ENCODE measurements at places on chromosomes 3 and 15.

DNA sequence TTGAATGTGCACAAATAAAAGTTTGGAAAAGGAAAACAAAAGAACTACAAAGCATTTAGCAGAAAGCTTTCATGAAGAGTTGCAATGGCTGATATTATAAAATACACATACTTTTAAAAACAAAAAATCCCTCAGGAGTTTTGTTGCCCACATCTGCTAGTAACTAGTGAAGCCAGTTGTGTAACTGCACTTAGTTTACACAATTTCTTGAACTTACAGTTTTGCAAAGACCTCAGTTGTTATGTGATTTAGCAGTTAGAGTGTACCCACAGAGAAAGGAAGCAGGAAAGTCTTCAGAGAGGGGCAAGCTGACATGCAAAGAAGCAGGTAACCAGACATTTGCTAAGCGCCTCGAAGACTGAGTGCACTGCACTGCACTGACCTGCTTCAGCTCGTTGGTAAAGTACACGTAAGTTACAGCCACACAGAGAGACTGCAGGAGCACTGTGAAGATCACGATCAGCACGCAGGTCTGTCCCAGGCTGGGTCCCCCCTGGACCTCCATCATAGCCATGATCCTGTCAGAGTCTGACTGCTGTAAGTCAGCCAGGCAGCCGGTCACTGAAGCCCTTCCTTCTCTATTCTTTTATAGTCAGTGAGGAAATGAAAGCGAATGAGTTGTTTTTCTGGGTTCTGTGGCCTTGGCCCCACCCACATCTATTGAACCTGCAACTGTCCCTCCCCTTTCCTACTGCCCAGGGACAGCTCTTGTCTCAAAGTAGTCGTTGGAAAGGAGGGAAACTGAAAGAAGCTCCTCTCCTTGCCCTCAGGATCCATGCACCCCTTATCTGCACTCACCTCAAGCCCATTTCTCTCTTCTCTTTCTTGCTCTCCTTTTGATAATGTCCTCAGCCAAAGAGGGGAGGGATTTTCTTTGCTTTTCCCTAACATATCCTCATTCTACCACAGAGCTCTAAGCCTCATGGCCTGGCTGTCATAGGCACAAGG lies at the start of gene TNFSF10:
Gene TNFSF10, minus strand, starts transcription at position 560 of the 948 bp plus-strand sequence. Its CDS starts 46 bp downstream, at position 514.
- DNase-seq: peak; percentile 47

- no peak for DNase-seq
Measured at GRCh38 chr3:170211668-170212067, 10.6 kb upstream of the PRKCI start.

DNA sequence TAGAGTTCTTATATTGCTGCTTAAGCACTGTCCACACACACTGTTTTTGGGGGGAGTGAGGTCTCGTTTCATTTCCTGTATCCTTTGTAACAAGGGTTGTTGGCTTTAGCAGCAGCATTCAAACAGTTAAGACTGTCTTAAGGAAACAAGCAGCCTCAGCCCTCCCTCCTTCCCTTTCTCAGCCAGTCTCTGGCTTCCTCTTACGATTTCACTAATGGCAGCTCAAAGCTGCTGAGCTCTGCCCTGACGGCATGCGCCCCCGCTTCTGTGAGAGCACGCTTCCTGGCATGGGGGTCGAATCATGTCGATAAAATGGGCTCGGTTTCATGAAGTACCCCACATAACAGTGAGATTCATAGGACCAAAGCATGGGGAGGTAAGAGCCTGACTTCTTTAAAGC lies 105.0 kb downstream of the KLHL25 start:
- DNase-seq: peak; percentile 52

DNA sequence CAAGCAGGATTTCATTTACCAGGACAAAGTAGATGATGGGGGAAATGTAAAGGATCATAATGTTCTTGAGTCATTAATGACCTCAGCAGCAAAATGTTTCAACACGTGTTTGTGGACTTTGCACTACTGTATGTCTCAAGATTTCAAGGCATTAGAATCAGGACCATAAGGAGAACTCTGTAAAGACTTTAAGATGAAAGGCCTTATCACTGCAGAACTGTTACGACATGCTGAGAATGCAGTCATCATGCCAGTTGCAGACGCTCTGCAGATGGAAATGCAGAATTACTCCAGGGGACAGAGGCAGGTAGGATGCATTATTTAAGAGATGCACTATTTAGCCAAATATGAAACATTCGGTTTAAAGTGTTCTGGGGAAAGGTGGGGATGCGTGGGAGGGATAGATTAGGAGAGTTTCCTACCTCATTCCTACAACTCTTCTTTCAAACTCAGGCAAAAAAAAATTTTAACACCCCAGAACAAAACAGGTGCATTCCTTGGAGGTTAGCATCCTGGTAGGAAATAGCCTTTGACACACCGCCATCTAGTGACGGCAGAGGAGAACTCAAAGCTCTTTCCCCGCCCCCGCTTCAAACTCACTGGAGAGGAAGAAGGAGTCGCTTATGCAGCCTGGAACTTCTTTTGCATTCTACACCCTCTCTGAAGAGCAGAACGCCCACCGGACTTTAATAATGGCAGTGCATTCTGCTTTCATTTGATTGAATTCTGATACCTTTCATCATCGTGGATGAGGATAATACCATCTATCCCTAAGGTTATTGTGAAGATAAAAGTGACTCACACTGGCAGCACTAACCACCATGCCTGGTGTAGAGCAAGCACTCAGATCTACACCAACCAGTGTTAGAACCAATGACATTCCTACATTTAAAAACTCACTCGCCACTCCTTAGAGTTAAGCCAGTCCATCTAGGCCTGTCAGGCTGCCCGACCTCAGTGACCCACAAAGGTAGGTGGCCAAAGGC lies 43.1 kb upstream of the TOPAZ1 start:
- DNase-seq: peak; percentile 57

GRCh38 chr15:53312707-53313106 lies 446.8 kb downstream of the WDR72 start:
- DNase-seq: no peak

GRCh38 chr3:58642846-58643245 lies 23.7 kb downstream of the FAM3D start:
- no peak for DNase-seq

GRCh38 chr3:9778143-9779074 lies 8.7 kb upstream of the CAMK1 start:
- peak; percentile 48 for DNase-seq

DNA sequence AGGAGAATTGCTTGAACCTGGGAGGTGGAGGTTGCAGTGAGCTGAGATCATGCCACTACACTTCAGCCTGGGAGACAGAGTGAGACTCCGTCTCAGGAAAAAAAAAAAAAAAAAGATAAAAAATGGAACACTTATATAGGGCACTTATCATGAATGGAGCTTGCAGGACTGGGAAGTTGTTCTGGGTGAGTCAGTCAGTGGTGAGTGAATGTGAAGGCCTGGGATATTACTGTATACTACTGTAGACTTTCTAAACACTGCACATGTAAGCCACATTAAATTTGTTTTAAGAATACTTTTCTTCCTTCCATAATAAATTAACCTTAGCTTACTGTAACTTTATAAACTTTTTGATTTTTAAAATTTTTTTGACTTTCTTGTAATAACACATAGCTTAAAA lies 59.8 kb downstream of the SFMBT1 start:
- DNase-seq: no peak

DNA sequence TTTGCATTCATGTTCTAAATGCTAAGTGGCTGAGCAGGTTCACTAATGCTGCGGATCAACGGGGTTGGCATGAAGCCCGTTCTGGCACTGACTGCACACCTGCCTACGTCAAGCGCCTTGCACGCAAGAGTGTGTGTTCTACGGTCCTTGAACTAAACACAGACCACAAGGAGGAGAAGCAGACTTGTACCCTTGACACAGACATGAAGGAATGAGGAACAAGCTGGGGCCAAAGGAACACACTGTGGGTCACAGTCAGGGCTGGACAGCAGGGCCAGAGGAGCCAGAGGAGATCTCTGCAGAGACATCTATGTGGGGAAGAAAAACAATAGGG lies 48.0 kb upstream of the LDHAL6B start:
- DNase-seq: no peak

GRCh38 chr3:182135056-182135455 lies 423.3 kb downstream of the SOX2 start:
- DNase-seq: no peak

DNA sequence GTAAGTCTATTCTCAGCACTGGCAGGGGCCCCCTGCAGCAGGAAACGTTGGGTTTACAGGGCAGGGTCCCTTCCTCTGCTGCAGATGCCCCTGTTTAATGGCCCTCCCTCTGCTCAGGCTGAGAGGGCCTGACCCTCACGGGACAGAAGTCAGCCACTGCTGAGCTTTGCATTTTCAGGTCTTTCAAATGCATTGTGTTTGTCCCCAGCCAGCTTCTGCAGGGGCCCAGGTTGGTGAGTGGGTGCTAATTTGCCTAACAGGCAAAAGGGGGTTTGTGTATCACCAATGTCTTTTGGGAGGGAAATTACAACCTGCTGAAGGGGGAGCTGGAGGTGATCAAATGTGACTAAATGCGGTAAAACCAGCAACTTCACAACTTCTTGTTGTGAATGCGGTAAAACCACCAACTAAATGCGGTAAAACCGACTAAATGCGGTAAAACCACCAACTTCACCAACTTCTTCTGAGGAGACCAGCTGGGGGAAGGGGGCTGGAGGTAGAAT lies 44.8 kb upstream of the UBE2E1 start:
- no peak for DNase-seq

DNA sequence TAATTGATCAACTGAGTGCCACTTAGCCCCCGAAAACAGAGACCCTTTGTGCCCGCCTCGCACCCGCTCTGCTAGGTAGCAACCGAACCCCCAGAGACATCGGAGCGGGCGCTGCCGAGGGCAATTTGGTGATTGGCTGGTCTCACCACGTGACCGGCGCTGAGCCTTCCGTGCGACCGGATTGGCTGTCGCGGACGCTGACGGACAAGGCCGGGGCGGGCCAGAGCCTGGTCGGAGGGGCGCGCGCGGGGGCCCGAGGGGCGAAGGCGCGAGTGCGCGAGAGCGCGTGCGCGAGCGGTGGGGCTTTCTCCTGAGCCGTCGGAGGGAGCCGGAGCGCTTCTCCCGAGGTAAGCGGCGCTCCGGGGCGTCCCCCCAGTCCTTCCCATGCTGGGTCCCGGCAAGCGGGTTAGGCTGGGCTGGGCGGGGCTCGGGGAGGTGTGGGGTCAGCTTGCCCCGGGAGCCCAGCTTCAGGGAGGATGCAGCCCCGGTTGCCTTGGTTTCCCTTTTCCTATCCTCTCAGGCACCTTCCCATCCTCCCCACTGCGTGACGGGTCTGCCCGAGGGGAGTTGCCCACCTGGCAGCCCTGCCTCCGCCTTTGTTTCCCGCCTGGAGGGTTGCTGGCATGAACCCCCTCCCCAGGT lies at the start of gene TMEM108:
Gene TMEM108, plus strand, starts transcription at position 303 of the 642 bp plus-strand sequence.
- no peak for DNase-seq

GRCh38 chr3:133443649-133444422 lies 44.0 kb downstream of the BFSP2 start:
- DNase-seq: no peak

DNA sequence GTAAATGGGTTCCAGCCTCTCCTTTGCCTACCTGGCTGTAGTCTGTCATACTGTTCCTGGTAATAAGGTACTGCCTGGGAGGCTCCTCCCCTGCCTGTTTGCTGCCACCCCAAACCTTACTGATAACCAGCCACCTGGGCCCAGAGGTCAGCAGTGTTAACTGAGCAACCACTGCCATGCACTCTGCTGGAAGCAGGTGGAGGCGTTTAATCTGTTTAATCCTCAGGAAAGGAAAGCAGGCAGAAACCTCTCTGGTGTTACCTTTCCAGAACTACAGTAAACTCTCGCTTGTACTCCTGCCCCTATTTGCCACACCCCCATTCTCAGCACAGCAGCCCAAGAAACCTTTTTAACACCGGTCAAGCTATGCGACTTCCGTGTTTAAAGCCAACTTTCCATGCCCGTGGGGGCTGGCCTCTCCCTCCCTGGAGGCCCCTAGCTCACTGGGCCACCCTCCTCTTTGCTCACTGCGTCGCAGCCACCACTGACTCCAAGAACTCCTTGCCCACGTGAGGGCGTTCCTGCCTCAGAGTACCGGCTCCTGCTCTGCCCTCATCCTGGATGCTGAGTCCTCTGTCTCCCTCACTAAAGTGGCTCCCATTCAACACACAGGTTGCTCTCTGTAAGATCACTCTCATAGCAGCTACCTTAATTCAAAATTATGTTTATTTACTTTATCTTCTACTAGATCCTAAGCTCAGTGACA lies 8.3 kb downstream of the BDH1 start:
- no peak for DNase-seq

DNA sequence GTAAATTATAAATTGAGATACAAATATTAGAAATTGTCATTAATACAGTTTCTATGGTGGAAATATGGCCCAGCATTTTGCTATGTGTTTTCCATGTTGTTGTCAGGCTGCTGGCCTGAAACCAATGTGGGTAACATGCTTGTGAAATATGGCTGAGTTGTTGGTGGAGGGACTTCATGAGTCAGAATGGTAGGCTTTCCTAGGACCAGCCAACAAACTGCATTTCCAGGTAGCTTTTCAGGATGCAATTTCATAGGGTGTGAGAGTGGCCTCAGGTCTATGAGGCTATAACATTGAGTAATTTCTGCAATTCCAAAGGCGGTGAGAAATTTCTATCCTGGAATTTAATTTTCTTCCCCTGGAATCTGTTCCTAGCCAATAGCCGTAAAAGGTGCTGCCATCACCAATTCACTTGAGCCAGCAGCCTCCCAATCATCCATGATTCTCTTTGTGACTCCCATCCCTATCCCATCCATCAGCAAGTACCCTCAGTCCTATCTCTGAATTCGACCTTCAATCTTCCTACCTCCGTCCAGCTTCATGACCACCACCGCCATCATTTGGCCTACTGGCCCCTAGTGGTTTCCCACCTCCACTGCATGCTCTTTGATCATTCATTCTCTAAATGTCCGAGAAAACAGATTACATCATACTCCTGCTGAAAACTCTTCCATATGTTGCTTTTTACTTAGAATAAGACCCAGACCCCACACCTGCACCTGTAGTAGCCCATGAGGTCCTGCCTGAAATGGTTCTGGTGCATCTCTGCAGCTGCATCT lies 276.6 kb upstream of the CFAP20DC start:
- no peak for DNase-seq

DNA sequence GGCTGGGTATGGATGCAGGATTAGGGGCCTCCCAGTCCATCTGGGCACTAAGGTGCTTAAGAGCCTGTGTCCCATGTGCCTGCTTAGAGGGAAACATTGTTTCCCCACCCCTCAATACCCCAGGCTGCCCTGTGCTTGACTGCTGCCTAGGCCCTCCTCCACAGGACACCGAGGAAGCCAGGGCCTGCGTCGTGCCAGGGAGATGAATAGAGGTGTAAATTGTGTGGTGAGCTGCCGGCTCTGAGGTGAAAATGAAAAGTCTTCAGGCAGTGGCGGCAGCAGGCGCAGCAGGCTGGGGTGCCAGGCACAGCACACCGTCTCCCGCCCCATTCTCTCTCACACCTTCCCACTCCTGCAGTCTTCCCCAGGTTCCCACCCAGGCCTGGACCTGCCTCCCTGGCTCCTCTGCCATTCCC lies 13.9 kb upstream of the GRM2 start:
- DNase-seq: no peak

- DNase-seq: no peak
Measured at GRCh38 chr3:19399836-19400235, 251.5 kb downstream of the KCNH8 start.

DNA sequence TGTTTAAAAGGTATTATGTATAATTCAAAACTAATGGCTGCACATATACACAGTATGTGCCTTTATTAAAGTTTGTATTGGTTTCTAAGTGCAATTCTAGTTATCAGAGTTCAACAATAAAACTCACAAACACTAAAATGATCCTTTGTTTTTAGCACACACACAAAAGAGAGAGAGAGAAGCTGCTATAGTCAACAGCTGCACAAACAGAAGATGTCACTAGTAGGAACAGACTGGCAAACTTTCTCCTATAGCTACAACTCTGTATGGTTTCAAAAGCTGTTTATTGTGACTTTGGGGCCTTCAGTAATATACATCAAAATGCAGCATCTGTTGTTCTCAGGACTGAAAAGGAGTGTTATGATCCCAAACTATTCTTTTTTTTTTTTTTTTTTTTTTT lies 6.1 kb downstream of the SECISBP2L start:
- DNase-seq: no peak
